Esophagus muscularis mucosa (tissue), 4 donors: ENCODE measurements at places on chromosomes 6 and 20. TPM values are rescaled to one million over a fixed set of nuclear protein-coding genes. Genes with fewer than 3 reads are reported as not detected.

- DNase-seq, result no peak
These were observed 32.2 kb downstream of the AHI1 start for GRCh38 chr6:135465307-135465706.

DNA sequence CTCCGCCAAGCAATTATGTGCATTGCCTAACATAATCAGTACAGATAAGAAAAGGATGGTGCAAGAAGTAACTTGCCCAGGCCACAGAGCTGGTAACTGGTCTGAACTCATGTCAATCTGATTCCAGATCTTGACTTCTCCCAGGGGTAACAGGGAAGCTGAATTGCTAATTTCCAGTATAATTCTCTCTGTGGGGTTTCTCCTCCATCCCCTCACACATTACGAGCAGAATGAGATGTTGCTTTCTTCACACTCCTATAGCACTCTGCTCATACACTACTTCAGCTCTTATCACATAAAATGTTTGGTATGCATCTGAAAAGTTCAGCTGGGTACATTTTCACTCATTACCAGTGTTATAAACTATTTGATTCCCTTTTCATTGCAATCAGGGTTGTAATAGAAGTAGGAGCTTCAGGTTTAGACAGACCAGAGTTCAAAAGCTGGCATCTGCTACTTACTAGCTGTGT, 24.0 kb upstream of the LRRC1 start:
- DNase-seq, result no peak

The HLA-DMA gene
- 19.1 TPM for total RNA-seq

The ARFGEF3 gene
- 2.6 TPM for total RNA-seq

GRCh38 chr20:44014807-44015732, 100.4 kb downstream of the TOX2 start:
- no peak for DNase-seq

The HLA-DPA1 gene
- 89.9 TPM for total RNA-seq

The KHDRBS2 gene
- 0.32 TPM for total RNA-seq

GRCh38 chr20:59149678-59150504, 13.7 kb upstream of the ZNF831 start:
- no peak for DNase-seq

The RPS6KA2 gene
- 109 TPM for total RNA-seq

GRCh38 chr6:104885518-104886043, 25.9 kb upstream of the HACE1 start:
- DNase-seq, result no peak

DNA sequence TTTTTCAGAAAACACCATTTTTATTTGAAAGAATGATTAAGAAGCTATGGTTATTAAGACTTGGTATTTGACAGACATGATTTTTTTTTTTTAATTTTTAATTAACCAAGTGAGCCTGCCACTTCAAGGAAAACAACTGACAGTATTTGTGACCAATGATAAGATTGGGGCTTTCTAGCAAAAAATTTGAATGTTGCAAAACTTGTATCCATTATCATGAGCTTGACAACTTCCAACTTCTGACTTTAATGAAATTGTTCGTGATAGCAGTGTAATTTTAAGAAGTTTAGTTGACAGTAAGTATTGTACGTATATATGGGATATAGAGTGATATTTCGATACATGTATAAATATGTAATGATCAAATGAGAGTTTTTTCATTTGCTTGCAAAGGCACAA, 21.6 kb upstream of the POM121L2 start:
- no peak for DNase-seq

GRCh38 chr20:16689906-16690305, 39.9 kb upstream of the SNRPB2 start:
- DNase-seq, result no peak
